ENCODE measurements at places on chromosomes 4 and X. TPM values are rescaled to one million over a fixed set of nuclear protein-coding genes. Genes with fewer than 3 reads are reported as not detected.

- no peak for DNase-seq
Measured at GRCh38 chr4:78446619-78447018, 105.0 kb upstream of the ANXA3 start.

- DNase-seq, result no peak
Measured at GRCh38 chr4:89703829-89704590, 133.0 kb downstream of the SNCA start.

GRCh38 chrX:11893933-11894710 lies 136.1 kb downstream of the MSL3 start:
- no peak for DNase-seq

DNA sequence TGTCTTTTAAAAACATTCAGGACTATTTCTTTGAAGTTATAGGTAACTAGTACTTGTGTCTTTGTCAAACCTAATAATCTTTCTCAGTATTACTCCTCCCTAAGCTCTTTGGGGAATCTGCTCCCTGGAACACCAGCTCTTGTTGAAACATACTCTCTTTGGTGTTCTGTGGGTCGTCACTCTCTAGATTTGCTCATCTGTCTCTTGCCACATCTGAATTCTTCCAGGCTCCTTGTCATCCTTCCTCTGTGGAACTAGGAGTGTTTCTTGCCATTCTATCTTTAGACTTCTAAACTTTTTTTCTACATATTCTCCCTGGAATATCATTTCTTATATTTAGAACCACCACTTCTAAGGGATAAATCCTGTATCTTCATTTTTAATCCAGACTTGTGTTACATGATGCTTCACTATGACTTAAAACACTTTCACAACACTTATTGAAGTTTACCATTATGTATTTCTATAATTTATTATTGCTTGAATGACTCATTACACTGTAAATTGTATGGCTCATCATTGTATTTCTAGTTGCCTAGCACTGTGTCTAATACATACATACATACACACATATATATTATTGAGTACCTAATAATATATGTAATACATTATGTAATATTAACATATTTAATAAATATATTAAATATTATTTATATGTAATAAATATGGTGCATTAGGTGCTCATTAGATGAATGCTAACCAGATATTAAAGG lies 186.1 kb downstream of the TMA16 start:
- DNase-seq, result no peak

DNA sequence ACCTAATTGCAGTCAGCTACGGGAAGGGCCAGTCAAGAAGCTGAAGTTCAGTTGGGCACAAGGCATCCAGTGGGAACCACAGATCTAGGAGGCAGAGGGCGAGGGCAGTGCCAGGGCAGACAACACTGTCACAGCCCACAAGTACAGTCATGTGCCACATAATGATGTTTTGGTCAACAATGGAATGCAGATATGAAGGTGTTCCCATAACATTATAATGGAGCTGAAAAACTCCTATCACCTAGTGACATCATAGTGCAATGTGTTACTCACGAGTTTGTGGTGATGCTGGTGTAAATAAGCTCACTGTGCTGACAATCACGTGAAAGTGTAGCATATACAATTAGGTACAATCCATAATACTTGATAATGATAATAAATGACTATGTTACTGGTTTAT lies 4.5 kb upstream of the TMEM255A start:
- no peak for DNase-seq

The CCNB3 gene
- 0.32 TPM for total RNA-seq

The NMU gene
- 119 TPM for total RNA-seq

The FRYL gene
- 26.1 TPM for total RNA-seq

The GAGE12E gene
- total RNA-seq, result not detected

The TEX11 gene
- not detected for total RNA-seq

All from esophagus squamous epithelium (tissue), 5 donors.